ENCODE measurements at places on chromosomes 12 and 14. TPM values are rescaled to one million over a fixed set of nuclear protein-coding genes. Genes with fewer than 3 reads are reported as not detected.

TSHR gene
- total RNA-seq: not detected

EPYC gene
- total RNA-seq: 0.67 TPM

LGMN gene
- total RNA-seq: 13.3 TPM

TMEM19 gene
- 17.0 TPM for total RNA-seq

CELA1 gene
- total RNA-seq: not detected

SLC16A7 gene
- 22.5 TPM for total RNA-seq

FOXG1 gene
- 0.15 TPM for total RNA-seq

ACSM4 gene
- total RNA-seq: not detected

BMAL2 gene
- 19.0 TPM for total RNA-seq

EML5 gene
- total RNA-seq: not detected

SLC25A21 gene
- total RNA-seq: 0.59 TPM

ACTR10 gene
- 49.8 TPM for total RNA-seq

PGF gene
- total RNA-seq: 1.6 TPM

PRPH gene
- total RNA-seq: 1.5 TPM

TAS2R14 gene
- 1.0 TPM for total RNA-seq

MRPS35 gene
- total RNA-seq: 50.6 TPM

MAP3K9 gene
- total RNA-seq: 0.84 TPM

FGD4 gene
- 10.1 TPM for total RNA-seq

PROX2 gene
- not detected for total RNA-seq

WNT1 gene
- not detected for total RNA-seq

HCAR3 gene
- total RNA-seq: not detected

OR6J1 gene
- total RNA-seq: not detected

RDH16 gene
- total RNA-seq: not detected

Data from bronchus fibroblast of lung (primary cell).